Lung (tissue), 17 donors: ENCODE measurements at places on chromosomes 1 and 21. TPM values are rescaled to one million over a fixed set of nuclear protein-coding genes. Genes with fewer than 3 reads are reported as not detected.

AQP10 gene
- 0.31 TPM for total RNA-seq

FAM110D gene
- total RNA-seq, result 1.1 TPM

FOXD3 gene
- total RNA-seq, result 0.26 TPM

NLRP3 gene
- total RNA-seq, result 6.7 TPM

S100A8 gene
- 69.8 TPM for total RNA-seq
